NCI-H446 (cell line): ENCODE measurements at places on chromosomes 12 and 14.

GRCh38 chr12:111055181-111055880 lies 135.0 kb upstream of the MYL2 start:
- no peak for DNase-seq

GRCh38 chr12:40831916-40832315 lies 139.7 kb downstream of the CNTN1 start:
- no peak for DNase-seq

DNA sequence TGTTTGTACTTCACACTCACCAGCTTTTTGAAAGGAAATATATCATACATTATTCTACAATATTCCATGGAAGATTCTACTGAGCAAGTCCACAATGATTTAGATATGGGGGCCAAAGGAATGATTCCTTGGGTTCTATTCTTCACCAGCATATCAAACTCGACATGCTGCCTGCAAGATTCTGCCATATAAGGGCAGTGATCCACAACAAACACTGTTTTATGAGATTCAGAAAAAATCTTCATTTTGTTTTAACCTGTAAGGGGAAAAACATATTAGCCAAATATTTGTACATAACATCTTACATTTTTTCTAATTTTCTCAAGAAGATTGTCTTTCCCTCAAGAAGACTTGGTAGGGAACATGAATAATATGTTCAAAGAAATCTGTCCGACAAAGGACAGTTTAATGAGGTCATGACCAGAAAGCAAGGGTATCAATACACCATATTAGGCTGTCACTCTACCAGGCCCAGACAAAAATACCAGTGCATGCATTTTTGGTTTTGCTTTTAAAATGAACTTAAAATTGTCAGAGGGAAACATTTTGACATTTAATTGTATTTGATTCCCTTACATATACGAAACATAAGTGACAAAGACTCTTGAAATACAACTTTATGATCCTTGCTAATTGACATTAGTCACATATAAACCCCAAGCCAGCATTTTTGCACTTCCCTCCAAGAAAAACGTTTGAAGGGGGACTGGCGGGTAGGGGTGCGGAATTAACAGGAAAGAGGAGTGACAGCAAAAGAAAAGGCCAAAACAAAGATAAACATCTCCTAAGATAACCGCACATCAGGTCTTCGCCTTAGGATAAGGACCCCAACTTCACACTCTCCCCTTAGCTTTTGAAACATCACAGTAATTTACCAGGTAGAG lies 980 bp downstream of the INTS13 start:
- no peak for DNase-seq

GRCh38 chr14:79834868-79835267 lies 376.4 kb downstream of the DIO2 start:
- DNase-seq, result no peak

DNA sequence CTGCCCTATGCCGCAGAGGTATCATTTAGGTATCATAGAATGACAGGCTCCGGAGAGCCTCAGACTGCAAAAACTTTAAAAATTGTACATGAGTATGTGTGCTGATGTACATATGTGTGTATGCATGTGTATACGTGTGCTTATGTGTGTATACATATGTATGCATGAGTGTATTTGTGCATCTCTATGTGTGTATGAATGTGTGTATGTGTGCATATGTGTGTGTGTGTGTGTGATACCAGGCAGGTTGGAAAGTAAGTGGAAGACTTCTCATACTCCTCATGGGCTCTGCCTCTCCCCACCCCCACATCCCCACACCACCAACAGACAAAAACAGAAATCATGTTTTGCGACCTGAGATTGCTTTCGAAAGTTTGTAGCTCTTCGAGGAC lies 621 bp upstream of the TMEM117 start:
- DNase-seq, result no peak

GRCh38 chr12:92457458-92458180 lies 245.2 kb upstream of the PLEKHG7 start:
- no peak for DNase-seq

GRCh38 chr12:10392394-10392930 lies 2.6 kb upstream of the KLRK1 start:
- DNase-seq, result no peak

- DNase-seq, result no peak
These were observed 536 bp upstream of the SLC35E3 start for GRCh38 chr12:68745376-68745903.

DNA sequence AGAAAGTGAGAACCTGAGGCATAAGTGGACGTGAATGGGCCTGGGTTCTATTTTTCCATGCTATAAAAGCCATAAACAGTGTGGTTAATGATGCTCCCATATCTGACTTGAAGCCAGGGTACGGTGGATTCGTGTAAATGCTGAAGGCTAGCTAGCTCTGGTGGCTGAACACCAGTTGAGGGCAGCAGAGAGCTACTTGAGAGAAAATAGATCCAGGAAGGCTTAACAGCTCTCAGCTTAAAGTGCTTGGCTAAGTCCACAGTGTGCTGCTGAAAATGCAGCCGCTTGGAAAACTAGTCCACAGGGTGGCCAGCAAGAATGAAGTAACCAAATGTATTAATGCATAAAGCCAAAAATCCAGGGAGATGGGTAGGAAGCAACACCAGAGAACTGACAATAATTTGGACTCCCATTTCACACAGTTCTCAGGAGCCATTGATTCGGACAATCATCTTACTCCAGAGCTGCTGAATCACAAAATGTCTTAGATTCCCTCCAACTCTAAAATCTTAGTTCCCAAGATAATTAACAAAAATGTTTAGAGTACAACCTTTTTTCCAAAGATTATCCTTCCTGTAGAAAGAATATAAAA lies 15.0 kb upstream of the FOXG1 start:
- no peak for DNase-seq

DNA sequence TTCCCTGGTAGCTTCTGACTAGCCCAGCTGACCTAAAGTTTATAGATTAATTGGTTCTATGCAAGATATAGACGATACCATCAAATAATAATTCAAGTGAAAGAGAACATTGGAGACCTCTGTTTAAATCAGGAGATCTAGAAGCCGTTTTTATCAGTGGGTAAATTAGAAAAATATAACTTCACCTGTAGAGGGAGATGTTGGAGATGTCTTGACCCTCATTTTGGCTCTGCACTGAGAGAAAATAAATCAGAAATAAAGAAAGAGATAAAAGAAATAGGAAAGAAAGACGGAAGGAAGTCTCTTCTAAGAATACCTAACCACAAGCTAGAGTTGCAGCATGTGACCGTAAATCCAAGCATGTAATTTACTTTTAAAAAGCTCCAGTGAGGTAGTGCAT lies 684.5 kb downstream of the C12orf50 start:
- DNase-seq, result no peak

DNA sequence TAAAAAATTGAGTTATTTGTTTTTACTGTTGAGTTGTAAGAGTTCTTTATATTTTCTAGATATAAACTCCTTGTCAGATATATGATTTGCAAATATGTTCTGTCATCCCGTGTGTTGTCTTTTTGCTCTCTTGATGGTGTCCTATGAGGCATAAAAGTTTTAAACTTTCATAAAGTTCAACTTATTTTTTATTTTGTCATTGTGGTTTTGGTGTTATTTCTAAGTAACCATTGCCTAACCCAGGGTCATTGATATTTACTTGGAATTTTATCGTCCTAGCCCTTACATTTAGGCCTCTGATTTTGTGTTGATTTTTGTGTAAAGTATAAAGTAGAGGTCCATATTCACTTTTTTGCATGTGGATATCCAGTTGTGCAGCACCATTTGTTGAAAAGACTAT lies 63.1 kb downstream of the SRGAP1 start:
- DNase-seq, result no peak

GRCh38 chr12:57325395-57325794 lies 74.4 kb upstream of the STAC3 start:
- no peak for DNase-seq
